ENCODE measurements at places on chromosomes 12 and 14.
A peak's percentile ranks its signal among the peaks of the same experiment; 100 is the strongest.

DNA sequence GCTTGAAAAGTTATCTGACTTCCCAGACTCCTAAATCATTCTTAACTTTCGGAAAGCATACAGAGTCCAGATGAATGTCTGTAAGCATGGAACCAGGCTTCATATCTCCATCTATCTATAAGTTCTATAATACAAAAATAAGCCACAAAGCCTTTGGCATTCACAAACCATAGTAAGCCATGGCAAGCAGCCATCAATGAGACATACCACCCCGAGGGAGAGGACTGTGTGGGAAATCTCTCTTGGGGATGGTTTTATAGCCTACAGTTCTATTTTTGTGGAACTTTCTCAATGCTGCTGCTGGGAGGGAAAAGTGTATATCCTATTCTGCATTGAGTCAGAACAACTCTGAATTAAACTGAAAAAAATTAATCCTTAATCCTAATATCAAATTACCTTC lies 20.4 kb downstream of the EGLN3 start:
- no peak for DNase-seq

- no peak for DNase-seq
Measured at GRCh38 chr12:18640321-18640955, 97.4 kb downstream of the PLCZ1 start.

- DNase-seq = no peak
Measured at GRCh38 chr14:102697501-102697900, 79.7 kb upstream of the TRAF3 start.

- DNase-seq = no peak
Measured at GRCh38 chr12:74412606-74413230, 124.9 kb upstream of the ATXN7L3B start.

DNA sequence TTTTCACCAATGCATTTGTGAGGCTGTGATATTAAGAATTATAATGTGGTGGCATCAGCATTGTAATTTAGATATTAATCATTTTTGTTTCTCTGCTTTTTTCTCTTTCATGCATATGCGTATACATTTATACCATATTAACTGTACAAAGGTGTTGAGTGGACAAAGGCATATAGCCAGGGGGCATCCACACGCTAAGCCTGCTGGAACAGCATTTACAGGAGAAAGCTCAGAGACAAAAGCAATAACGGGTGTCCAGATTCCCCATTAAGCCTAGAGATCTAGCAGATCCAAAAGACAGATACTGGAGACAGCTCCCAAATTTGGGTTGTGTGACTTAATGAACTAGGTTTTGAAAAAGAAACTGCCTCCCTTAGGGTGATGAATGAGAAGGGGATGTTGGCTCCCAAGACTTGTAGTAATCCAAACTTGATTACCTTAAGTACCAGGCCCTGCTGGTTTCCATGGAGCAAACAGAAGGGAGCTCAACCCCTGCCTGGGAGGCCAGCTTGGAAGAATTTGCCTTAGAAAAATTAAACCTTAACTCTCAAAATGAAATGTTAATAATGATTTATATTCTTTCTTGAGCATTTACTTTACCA lies 181.9 kb downstream of the SLC6A15 start:
- no peak for DNase-seq

GRCh38 chr12:57477710-57478681 lies 1.7 kb downstream of the ARHGAP9 start:
- peak; percentile 49 for DNase-seq

DNA sequence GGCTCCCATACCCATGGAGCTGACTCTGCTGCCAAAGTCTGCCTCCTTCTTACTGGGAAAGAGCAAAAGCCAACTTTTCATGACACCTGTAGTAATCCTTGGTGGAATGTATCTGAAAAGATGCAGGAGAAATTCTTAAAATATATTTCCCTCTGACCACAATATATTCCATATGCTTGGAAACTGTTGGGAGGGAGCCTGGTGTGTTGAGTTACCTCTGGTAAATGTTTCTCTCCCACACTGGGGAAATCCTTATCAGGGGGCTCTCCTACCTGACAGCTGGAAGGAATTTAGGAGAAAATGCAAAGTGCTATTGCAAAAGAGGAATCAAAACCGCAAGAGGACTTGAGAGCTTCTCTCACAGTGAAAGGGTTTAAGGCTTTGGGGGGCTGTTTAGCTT lies 139.4 kb downstream of the TBX5 start:
- no peak for DNase-seq
